ENCODE measurements at places on chromosomes 1 and 21. TPM values are rescaled to one million over a fixed set of nuclear protein-coding genes. Genes with fewer than 3 reads are reported as not detected.
A peak's percentile ranks its signal among the peaks of the same experiment; 100 is the strongest.

GRCh38 chr21:34570313-34570712, 44.6 kb downstream of the RCAN1 start:
- no peak overlapping the region for H3K4me3 ChIP-seq
- H3K27me3 ChIP-seq: no peaks in the 10 kb centered on the region
- H3K36me3 ChIP-seq: peaks cover 3% of the 10 kb centered on the region
- no peak for DNase-seq
- no peak overlapping the region for H3K27ac ChIP-seq
- 0 out of 2 replicates have a peak, but pooled peaks cover 3% of the 10 kb centered on the region for H3K4me1 ChIP-seq

- H3K27ac ChIP-seq: no peak overlapping the region
- H3K36me3 ChIP-seq: no peaks in the 10 kb centered on the region
- no peak for DNase-seq
- H3K4me1 ChIP-seq: no peaks in the 10 kb centered on the region
- no peak overlapping the region for H3K4me3 ChIP-seq
These were observed 61.4 kb upstream of the VCAM1 start for GRCh38 chr1:100657876-100658715.

GRCh38 chr1:177209357-177209756, 38.6 kb downstream of the BRINP2 start:
- no peaks in the 10 kb centered on the region for H3K36me3 ChIP-seq
- H3K4me1 ChIP-seq: no peaks in the 10 kb centered on the region
- no peak for DNase-seq
- no peak overlapping the region for H3K27ac ChIP-seq

DNA sequence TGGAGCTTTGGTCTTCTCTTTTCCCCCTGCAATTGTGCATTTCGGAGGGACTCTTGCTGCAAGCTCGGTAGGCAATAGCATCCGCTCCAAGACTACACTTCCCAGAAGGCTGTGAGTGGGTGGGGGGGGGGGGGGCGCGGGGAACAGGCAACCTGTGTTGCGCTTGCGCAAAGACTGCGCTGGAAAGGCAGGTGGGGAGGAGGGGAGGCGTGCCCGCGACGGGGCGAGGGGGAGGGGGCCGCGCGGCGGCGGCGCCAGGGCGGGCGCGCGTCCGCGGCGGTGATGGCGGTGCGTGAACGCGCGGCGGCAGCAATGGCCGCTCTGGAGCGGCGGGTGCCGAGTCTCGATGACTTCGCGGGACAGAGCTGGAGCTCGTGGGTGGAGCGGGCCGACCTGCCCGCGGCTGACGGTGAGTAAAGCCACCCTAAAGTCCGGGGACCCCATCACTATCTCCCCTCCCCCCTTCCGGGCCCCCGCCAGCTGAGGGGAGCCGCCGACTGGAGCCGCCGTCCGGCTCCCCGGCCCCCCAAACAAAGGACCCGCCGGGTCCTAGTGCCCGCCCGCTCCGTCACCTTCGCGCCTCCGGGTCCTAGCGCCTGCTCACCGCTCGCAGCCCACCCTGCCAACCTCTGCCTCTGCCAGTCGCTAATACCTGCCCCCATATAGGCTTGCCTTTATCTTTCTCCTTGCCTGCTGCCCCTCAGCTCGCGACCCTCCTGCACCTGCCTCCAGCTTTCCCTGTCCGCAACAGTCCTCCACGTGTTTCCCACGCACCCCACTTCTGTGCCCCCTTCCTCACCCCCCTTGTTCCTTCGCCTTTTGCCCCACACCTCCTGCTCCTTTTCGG, at the start of gene ATXN7L2:
ATXN7L2 (plus strand) TSS at position 234 of the 847 bp plus-strand sequence; CDS start at position 283, 49 bp downstream.
- peak within 1 kb of the TSS; percentile 85 for H3K4me3 ChIP-seq
- H3K27me3 ChIP-seq: no peaks in the 10 kb centered on the region
- H3K36me3 ChIP-seq: peaks cover 3% of the 10 kb centered on the region
- DNase-seq: peak; percentile 91
- peaks cover 30% of the 10 kb centered on the region for H3K4me1 ChIP-seq

The PDZK1IP1 gene
- total RNA-seq: not detected

The ATP1A4 gene
- total RNA-seq: 0.55 TPM

DNA sequence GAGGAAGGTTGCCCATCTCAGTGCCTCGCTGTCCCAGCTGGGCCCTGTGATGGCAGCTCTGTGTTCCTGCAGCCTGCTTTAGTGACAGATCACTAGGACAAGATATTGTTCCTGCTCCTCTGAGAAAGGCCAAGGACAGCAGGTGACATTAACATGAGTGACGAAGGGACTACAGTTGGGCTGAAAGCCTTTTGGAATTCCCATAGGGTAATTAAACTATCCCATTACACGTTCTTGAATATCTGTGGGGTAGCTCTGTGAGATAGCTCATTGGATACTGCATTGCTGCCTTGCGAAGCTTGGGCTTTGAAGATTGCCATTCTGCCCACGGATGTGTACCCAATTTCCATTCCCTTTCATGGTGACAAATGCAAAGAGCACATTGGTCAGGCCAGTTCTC, 78.2 kb upstream of the COA6 start:
- peaks cover 10% of the 10 kb centered on the region for H3K36me3 ChIP-seq
- 0 out of 2 replicates have a peak, but pooled peaks cover 2% of the 10 kb centered on the region for H3K4me1 ChIP-seq
- H3K27me3 ChIP-seq: no peaks in the 10 kb centered on the region

DNA sequence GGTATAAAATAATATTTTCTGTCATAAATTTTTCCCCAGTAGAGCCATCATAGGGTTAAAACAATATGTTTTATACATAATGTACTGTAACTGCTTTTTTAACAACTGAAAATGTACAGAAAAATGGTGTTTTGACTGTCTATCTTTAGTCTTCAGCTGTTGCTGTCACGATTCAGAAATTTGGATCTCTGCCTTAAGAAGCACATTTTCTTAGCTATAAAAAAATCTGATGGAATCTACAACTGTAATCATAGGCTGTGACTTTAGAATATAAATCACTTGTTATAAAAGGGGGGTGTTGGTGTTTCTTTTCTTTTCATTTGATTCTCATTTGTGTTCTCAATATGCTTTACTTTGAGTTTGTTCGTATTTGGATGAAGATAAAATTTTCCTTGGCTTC, 187.5 kb downstream of the PDE4B start:
- peaks cover 19% of the 10 kb centered on the region for H3K36me3 ChIP-seq
- H3K4me3 ChIP-seq: no peak overlapping the region
- H3K4me1 ChIP-seq: no peaks in the 10 kb centered on the region
- DNase-seq: no peak

The AKIRIN1 gene
- total RNA-seq: 214 TPM

GRCh38 chr1:218809061-218809460, 364.6 kb upstream of the LYPLAL1 start:
- DNase-seq: no peak
- H3K4me3 ChIP-seq: no peak overlapping the region
- H3K4me1 ChIP-seq: no peaks in the 10 kb centered on the region
- H3K36me3 ChIP-seq: no peaks in the 10 kb centered on the region
- H3K27ac ChIP-seq: no peak overlapping the region
- H3K27me3 ChIP-seq: no peaks in the 10 kb centered on the region

- no peaks in the 10 kb centered on the region for H3K27me3 ChIP-seq
- H3K36me3 ChIP-seq: peaks cover 23% of the 10 kb centered on the region
- H3K4me1 ChIP-seq: peaks cover 36% of the 10 kb centered on the region
- H3K4me3 ChIP-seq: no peak overlapping the region
These were observed 19.7 kb downstream of the DPH5 start for GRCh38 chr1:101005871-101006270.

DNA sequence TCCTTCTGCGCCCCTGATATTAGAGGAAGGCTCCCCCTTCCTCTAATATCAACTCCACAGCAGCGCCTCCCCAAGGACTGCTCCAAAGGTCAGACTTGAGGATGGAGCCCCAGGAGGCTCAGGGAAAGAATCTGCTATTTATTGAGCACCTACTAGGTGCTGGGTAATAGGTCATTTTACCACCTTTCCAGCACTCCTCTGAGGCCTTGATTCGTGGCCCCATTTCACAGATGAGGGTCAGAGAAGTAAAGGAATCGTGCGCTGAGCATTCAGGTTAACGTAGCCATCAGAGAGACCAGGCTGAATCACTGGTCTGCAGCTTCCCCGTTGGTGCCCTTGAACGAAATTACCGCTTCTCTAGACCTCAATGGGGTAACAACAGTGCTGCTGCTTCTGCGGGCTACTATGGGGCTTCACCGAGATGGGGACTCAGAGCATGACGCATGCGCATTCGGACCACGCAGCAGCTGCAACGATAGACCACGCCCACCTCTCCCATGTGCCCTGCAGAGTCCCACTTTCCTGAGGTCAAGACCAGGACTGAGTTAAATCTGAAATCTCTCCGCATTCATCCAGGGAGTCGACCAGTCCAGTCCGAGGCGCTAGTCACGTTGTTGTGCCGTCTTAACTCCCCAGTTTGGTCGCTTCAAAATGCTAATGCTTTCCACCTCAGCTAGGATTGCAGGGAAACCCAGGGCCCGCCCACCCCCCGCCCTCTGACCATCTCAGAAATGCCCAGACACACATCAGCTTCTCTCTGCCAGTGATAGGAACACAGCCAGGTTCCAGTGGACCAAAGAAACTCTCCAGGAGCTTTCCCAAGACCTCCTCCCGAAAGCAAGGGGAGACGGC, 12.9 kb downstream of the CAMK2N1 start:
- peak overlapping the region; percentile 54 for H3K4me3 ChIP-seq
- H3K4me1 ChIP-seq: peaks cover 42% of the 10 kb centered on the region
- H3K27me3 ChIP-seq: peaks cover 21% of the 10 kb centered on the region
- peak; percentile 87 for DNase-seq
- H3K27ac ChIP-seq: peak overlapping the region; percentile 60

GRCh38 chr1:77133731-77134358, 85.4 kb downstream of the PIGK start:
- no peaks in the 10 kb centered on the region for H3K36me3 ChIP-seq
- H3K27me3 ChIP-seq: no peaks in the 10 kb centered on the region
- H3K4me3 ChIP-seq: no peak overlapping the region
- H3K4me1 ChIP-seq: no peaks in the 10 kb centered on the region
- DNase-seq: no peak

The KDF1 gene
- total RNA-seq: 19.8 TPM

- no peak for DNase-seq
- H3K36me3 ChIP-seq: peaks cover 86% of the 10 kb centered on the region
- H3K27ac ChIP-seq: no peak overlapping the region
These were observed 274.8 kb upstream of the AJAP1 start for GRCh38 chr1:4379451-4380175.

The GBP2 gene
- total RNA-seq: 0.46 TPM

The RUNX3 gene
- total RNA-seq: 1.8 TPM

DNA sequence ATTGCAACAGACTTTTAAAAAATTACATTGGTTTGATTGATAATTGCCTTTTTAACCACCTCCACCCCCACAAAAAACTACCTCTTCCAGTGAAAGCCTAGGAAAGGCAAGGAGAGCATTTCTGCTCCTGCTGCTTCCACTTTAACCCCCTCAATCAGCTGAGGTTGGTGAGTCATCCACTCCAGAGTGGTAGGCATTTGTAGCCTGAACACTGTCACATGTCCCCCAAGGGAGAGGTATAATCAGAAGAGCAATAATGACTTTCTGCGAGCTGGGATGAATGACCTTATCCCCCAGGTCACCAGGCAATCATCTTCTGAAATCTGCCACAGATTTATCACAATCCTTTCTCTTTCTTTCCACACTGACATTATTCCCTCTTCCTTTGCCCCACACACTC, 126.6 kb upstream of the CAMK1G start:
- H3K27me3 ChIP-seq: peaks cover 6% of the 10 kb centered on the region
- peaks cover 46% of the 10 kb centered on the region for H3K4me1 ChIP-seq
- DNase-seq: no peak
- H3K4me3 ChIP-seq: no peak overlapping the region
- H3K36me3 ChIP-seq: peaks cover 78% of the 10 kb centered on the region
- H3K27ac ChIP-seq: no peak overlapping the region

DNA sequence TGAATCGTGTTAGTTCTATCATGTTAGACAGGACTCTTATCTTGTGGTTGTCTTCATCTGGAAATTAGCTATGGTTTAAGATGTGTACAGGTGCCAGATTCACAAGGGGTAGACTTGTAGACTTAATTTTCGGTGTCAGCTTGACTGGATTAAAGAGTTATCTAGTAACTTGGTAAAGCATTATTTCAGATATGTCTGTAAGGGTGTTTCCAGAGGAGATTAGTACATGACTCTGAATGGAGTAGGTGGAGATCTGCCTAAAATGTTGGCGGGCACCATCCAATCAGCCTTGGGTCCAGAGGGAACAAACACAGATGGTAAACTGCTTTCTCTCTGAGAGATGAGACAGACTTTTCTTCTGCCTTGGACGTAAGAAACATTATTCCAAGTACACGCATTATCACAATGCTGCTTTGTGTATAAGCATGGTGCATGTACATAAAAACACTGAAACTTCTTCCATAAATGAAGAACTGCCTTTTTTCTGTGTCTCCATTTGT, 434.6 kb downstream of the SMYD3 start:
- peaks cover 36% of the 10 kb centered on the region for H3K4me1 ChIP-seq
- no peak for DNase-seq

- no peak overlapping the region for H3K4me3 ChIP-seq
- no peaks in the 10 kb centered on the region for H3K27me3 ChIP-seq
- no peaks in the 10 kb centered on the region for H3K4me1 ChIP-seq
- no peak for DNase-seq
- no peaks in the 10 kb centered on the region for H3K36me3 ChIP-seq
These were observed 52.5 kb downstream of the SH3BGR start for GRCh38 chr21:39504230-39504629.

The RPS8 gene
- 2,343 TPM for total RNA-seq

- H3K36me3 ChIP-seq: no peaks in the 10 kb centered on the region
- H3K4me1 ChIP-seq: peaks cover 71% of the 10 kb centered on the region
- peak overlapping the region; percentile 54 for H3K4me3 ChIP-seq
- peak overlapping the region; percentile 54 for H3K27ac ChIP-seq
These were observed 10.1 kb downstream of the MEF2D start for GRCh38 chr1:156490401-156491032.

The CCDC27 gene
- total RNA-seq: 0.13 TPM

The AADACL4 gene
- not detected for total RNA-seq
